RPMI7951 (cell line): ENCODE measurements at places on chromosomes 5 and 9. TPM values are rescaled to one million over a fixed set of nuclear protein-coding genes. Genes with fewer than 3 reads are reported as not detected.

Gene BSPRY
- total RNA-seq, result not detected in 2 replicates

DNA sequence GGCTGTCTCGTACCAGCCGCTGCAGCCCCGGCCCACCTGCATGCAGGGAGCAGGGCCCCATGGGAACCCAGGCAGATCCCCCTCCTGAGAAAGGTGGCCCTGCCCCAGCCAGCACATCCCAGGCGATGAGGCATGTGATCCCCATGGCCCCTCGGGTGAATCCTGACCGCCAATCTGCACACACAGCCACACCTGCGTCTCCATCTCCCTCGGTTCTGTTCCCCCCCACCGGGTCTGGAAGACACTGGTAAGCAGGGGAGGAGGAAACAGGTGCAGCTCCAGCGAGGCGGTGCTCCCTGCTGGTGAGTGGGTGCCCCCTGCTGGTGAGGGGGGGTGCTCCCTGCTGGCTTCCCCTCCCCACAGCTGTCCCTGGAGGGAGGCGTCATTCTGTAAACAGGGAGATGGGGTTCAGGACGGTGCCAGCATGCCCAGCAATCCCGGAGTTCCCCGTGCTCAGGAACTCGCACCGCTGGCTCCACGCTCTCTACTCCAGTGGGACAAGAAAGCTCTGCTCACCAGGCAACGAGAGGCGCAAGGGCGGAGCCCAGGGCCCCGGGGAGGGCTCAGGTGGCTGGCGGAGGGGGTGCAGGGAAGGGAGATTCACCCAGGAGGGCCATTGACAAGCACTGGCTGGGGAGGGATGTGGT is 28.4 kb upstream of the SLC12A7 start:
- peak; percentile 19 for DNase-seq

GRCh38 chr9:131809941-131810344 is 70.1 kb upstream of the RAPGEF1 start:
- peak; percentile 64 for DNase-seq

DNA sequence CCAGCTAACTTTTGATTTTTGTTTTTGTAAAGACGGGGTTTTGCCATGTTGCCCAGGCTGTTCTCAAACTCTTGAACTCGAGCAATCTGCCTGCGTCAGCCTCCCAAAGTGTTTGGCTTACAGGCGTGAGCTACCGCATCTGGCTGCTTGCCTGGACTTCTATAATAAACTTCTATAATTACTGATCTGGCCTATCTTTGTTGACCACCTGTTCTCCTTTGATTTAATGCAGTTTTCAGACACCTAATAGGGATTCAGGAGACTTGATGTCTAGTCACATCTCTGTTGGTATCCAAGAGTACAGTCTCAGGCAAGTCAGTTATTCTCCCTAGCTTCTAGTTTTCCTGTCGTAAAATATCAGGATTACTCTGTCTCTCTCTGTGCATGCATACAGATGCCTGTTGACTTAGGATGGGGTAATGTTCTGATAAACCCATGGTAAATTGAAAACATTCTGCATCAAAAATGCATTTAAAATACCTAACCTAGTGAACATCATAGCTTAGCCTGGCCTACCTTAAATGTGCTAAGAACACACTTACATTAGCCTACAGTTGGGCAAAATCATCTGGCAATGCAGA is 51.5 kb upstream of the NR3C1 start:
- DNase-seq, result no peak

DNA sequence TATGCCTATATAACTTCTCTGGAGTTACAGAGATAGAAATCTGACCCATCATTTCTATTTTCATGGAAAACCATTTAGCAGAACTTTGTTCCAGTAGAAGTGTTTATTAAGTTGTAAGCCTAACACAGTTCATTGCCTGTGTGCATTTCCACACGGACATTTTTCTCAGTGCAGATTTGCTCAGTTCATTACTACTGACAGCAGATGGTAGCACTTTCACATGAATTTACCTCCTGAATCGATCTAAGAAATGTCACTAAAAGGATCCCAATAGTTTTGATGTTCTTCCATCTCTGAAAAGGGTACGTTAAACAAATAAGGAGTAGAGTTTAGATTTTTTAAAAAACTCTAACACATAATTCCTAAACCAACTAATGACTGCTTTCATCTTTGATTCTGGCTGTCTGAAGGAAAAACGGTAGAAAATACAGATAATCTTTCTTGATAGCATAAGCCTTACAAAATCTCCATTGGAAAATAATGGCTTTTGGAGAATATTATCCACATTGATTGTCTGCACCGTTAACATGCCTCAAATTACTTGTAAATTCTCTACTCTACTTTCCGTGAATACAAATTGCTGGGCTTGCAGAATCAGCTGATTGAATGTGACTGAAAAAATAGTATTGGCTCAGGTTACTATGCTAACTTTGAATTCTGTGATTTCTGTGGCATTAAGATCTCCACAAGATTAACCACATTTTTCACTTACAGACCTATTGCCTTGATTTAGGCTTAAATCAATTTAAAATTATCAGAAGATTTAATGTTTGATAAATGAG is 33.1 kb downstream of the RPS23 start:
- DNase-seq, result no peak

Gene CTXN3
- total RNA-seq, result not detected in 2 replicates

GRCh38 chr9:17802249-17802857 is 223.5 kb downstream of the SH3GL2 start:
- DNase-seq, result no peak

DNA sequence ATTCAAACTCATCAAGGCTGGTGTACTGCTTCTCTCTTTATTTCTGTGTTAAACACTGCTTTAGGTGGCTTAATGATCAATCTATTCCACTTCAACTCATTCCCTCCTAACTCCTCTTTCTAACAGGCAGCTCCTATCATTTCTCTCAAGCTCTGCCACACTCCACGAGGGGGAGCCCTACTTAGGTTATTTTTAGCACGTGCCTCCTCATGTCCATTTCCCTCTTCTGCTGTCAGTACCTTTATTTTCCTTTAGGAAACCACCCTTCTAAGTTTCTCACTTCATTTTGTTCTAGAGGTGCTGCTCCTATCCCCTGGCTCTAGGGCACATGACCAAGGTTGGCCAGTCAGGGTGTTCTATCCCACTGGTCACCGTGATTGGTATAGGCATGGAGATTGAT is 6.7 kb upstream of the BRINP1 start:
- no peak for DNase-seq

Gene MTX3
- 13.9 and 15.6 TPM in 2 replicates for total RNA-seq

DNA sequence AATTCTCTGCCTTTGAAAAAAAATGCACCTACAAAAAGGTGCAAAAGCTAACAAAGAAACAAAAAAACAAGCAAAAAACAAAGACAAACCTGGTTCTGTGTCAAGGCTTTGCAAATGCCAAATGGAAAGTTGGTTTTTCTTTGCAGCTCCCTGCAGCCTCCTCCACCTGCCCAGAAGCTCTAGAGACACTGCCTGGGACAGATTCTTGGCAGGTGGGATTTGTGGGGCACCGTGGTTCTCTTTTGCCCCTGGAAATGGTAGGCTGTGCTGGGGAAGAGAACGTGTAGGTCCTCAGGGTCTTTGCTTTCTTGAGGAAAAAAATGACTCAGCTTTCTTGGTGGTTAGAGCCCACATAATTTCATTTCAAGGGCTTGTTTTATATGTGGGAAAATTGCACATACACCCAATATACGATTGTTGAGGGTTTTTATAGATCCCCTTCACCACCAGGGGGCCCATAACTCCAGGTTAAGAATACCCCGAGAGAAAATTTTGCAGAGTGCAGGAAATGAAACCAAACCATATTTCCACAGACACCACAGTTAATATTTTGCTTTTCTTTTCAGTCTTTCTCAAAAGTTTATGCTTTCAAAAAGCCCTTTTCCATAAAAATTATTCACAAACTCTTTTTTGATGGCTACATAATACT is 58.7 kb downstream of the NXNL2 start:
- DNase-seq, result peak; percentile 58

GRCh38 chr5:142529626-142530278 is 156.1 kb downstream of the FGF1 start:
- peak; percentile 54 for DNase-seq
